ENCODE measurements at places on chromosomes 7 and 10.

- DNase-seq, result no peak
Measured at GRCh38 chr10:108348215-108348614, 1183.7 kb upstream of the SORCS1 start.

DNA sequence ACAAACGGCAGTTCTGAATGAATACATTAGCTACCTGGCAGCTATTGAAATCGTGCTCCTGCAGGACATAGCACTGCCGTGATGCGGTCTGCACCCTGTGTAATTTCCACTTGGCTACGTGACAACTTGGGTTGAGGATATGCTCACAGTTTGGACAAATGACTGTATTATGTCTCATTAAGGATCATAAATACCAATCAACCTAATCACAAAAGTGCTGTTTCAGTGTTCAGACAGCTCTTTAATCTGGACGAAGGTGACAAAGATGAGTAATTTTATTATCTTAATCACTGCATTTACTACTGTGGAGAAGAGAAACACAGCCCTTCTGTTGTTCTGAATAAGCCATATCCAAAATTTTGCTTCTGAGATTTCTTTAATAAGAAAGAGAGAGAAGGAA lies 210.8 kb upstream of the PFKP start:
- DNase-seq, result no peak

DNA sequence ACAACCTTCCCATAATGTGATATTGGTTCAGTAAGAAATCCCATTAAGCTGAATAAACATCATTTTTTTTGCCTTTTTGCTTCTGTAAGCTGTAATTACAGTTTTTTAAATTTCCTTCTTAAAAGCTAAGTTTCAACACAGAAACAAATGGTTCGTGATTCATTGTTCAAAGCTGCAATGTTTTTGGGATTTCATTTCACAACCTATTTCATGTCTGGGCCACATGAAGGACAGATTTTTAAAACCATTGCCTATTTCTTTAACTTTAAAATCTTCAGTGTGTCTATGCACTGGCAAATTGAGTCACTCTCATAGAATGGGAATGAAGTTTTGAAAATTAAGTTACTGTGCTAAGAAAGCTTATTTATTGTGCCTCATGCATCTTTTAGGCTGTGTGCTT lies 66.9 kb downstream of the TFPI2 start:
- DNase-seq, result no peak

DNA sequence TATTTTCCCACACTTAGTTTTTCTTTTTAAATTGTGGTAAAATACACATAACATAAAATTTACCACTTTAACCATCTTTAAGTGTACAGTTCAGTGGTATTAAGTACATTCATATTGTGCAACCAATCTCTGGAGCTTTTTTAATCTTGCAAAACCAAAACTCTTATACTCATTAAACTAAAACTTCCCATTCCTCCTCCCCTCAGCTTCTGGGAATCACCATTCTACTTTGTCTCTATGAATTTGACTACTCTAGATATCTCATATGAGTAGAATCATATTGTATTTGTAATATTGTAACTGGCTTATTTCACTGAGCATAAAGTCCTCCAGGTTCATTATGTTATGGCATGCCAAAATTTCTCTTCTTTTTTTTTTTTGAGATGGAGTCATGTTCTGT lies 86.4 kb upstream of the JAZF1 start:
- no peak for DNase-seq

DNA sequence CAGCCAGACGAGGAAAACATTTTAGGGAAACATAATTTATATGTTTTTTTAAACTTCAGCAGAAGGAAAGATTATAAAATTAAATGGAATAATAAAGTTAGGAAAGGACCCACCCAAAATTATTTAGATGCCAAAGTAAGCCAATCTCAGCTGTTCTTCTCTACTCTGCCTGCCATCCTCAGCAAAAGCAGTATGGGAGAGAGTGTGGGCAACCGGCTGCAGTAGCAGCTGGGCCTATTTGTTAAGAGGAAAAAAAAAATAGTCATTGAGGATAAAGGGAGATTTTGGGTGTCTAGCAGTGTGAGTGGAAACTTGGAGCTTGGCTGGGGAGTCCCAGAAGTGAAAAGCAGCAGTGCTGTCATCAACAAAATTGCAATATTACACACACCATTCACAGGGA lies 15.4 kb downstream of the SEMA3E start:
- DNase-seq, result no peak

DNA sequence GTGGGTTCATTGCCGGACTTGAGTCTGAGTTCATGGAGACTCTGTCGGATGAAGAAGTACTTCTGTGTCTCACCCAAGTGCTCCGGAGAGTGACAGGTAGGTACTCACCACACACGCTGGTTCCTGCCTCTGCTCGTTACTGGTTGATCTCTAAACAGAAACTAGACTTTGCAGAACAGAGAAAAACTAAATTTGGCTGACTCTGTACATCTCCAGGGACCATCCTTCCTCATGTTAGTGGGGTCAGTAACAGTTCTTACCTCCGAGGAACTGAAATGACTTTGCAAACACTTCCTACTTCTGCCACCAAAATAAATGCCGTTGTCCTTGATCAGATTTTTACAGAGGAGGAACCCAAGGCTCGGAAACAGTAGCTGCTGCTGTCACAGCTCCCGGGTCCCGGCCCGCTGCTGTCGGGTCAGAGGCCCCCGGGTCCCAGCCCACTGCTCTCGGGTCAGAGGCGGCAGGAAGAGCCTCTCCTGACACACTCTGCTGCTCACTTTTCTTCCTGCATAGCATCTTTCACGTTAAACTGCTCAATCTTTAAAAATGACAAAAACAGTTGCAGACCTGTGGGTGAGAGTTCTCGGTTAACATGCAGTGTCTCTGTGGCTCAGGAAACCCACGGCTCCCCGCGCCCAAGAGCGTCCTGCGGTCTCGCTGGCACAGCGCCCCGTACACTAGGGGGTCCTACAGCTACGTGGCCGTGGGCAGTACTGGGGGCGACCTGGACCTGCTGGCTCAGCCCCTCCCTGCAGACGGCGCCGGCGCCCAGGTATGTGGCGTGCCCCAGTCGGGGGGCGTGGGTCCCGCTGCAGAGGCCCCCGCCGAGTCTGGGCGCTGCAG lies 4.8 kb upstream of the MTG1 start:
- no peak for DNase-seq

Data from NCI-H1417 treated with DMSO at 0.1 percent for 48 hours (cell line).